ENCODE measurements at places on chromosomes 5 and 9. TPM values are rescaled to one million over a fixed set of nuclear protein-coding genes. Genes with fewer than 3 reads are reported as not detected.

SLC4A9 gene
- 0.73 TPM for total RNA-seq

- H3K27me3 ChIP-seq, result no peaks in the 10 kb centered on the region
- no peak overlapping the region for H3K27ac ChIP-seq
- DNase-seq, result no peak
- peaks cover 11% of the 10 kb centered on the region for H3K36me3 ChIP-seq
- H3K4me1 ChIP-seq, result no peaks in the 10 kb centered on the region
These were observed 23.9 kb downstream of the SLC36A1 start for GRCh38 chr5:151471276-151471675.

CPLANE1 gene
- total RNA-seq, result 7.4 TPM

DNA sequence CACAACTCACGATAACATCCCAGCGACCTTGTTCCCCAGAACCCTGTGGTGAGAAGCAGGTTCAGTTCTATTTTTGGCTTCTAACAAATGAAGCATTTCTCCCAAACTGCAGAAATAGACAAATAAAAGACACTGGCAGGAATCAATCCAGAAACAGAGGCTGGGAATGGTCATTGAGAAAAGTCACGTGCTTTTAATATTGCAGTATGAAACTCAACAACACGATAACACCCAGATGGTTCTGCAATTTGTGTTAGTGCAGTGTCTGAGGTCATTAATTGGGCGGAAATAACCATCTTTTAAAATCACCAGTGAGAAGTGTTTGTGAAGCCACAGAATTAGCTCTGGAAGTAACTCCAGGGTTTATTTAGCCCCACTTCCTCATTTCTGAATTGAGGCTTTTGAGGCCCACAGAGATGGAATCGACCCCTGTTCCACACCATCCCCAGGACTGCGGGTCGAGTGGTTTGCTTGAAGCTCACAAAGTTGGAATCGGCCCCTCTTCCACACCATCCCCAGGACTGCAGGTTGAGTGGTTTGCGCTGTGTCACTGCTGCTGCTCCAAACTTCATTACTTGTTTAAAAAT is 164.7 kb upstream of the IRX4 start:
- H3K4me3 ChIP-seq, result no peak overlapping the region
- H3K27ac ChIP-seq, result no peak overlapping the region
- DNase-seq, result no peak
- H3K27me3 ChIP-seq, result peaks cover 17% of the 10 kb centered on the region
- no peaks in the 10 kb centered on the region for H3K36me3 ChIP-seq

DNA sequence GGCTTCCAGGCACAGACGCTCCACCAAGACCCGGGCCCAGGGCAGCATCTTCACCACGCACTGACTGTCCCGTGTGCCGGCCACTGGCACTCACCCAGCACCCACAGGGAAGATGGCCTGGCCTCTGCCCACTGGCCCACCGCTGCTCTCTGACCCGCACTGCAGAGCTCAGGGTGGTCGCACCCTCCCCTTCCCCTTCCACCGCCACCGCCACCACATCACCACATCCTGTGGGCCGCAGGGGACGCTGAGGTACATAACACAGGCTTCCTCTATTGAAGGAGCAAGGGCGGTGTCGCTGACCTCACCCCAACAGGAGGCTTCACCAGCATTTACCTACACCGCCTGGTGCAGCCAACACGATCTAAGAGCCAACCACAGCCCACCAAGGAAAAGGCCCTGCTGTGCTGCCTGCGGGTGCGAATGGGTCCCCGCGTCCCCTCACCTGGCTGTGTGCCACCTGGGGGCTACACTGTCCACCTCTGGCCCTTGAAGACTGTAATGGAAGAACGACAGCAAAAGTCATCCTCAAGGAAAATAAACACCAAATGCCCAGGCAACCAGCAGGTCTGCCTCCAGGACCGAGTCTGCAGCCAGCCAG is 101.8 kb downstream of the CAMSAP1 start:
- no peak overlapping the region for H3K4me3 ChIP-seq
- H3K4me1 ChIP-seq, result no peaks in the 10 kb centered on the region
- H3K27ac ChIP-seq, result no peak overlapping the region
- peaks cover 5% of the 10 kb centered on the region for H3K36me3 ChIP-seq
- DNase-seq, result no peak
